GM10248 (cell line): ENCODE measurements at places on chromosomes 1 and 21.

DNA sequence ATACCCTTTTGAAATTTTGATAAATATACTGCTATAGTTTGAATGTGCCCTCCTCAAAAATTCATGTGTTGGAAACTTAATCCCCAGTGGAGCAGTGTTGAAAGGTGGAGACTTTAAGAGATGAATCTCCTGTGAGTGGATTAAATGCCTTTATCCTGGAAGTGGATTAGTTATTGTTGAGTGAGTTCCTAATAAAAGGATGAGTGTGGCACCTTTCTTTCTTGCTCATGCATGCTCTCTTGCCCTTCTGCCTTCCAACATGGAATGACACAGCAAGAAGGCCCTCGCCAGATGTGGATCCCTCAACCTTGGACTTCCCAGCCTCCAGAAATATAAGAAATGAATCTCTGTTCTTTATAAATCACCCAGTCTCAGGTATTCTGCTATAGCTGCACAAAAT is 51.8 kb downstream of the CD160 start:
- DNase-seq, result no peak

GRCh38 chr1:203295796-203296195 is 9.5 kb upstream of the BTG2 start:
- DNase-seq, result no peak

- no peak for DNase-seq
Observed at GRCh38 chr1:36881541-36881940, 152.8 kb downstream of the GRIK3 start.

DNA sequence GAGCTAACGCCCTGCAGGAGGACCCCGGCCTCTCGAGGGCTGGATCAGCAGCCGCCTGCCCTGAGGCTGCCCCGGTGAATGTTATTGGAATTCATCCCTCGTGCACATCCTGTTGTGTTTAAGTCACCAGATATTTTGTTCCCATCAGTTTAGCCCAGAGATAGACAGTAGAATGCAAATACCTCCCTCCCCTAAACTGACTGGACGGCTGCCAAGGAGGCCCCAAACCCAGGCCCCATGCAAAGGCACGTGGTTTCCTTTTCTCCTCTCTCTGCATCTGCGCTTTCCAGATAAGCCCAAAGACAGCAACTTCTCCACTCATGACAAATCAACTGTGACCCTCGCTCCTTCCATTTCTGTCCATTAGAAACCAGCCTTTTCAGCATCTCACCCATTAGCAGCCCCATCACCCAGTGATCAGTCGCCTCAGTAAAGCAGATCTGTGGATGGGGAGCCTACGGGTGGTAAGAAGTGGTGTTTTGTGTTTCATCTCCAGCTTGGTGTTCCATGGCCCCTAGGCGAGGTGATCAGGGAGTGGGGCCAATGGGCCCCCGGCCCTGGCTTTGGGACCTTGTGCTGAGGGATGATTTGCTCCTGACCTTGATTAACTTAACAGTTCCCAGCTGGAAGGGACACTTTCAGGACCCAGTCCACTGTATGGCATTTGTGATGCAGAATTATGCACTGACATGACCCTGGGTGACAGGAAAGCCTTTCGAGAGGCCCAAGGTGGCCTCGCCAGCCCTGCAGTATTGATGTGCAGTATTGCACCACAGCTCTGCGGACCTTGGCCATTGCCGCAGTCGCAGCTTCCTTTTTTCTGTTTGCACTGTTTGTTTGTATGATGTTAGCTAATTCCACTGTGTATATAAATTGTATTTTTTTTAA is 5.2 kb downstream of the NPPA start:
- peak; percentile 45 for DNase-seq

DNA sequence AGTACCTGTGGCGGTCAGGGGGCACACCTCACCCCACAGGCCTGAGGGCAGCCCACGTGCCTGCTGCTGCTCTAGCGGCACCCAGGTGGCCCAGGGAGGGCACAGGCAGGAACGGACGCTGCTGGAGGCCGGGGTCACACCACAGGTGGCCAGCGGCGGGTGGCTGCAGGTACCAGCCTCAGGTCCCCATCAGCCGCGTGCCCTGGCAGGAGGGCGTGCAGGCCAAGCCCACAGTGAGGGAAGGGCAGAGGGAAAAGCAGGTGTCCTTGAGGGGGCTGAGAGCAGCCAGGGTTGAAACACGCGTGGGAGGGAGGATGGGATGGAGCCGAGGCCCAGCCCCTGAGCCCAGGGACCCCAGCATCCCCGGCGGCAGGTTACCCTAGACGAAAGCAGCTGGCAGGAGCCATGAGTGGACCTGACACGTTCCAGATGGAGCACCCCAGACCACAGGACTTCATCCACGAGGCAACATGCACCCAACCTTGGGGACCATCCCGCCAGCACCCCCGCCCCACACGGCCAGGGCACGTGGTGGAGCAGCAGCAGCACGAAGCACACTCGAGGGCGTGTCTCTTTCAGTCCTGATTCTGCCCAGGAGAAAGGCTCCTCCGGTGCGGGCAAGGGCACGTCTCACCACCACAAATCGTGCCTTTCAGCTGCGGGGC is 3.7 kb downstream of the SLC19A1 start:
- no peak for DNase-seq

DNA sequence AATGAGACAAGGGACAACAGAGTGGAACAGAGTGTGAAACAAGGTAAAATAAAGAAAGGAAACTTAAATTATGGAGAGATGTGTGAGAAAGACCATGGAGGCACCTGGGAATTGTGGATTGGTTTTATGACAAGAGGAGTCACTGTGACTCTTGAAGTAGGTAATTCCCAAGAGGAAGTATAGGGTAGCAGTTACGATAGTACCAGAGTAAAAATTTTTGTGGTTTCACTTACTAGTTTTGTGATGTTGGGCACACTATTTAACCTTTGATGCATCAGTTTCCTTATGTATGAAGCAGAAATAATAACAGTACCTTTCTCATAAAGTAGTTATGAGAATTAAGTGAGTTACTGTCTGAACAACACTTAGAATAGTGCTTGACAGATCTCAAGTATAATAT is 267.9 kb upstream of the DPYD start:
- DNase-seq, result no peak

DNA sequence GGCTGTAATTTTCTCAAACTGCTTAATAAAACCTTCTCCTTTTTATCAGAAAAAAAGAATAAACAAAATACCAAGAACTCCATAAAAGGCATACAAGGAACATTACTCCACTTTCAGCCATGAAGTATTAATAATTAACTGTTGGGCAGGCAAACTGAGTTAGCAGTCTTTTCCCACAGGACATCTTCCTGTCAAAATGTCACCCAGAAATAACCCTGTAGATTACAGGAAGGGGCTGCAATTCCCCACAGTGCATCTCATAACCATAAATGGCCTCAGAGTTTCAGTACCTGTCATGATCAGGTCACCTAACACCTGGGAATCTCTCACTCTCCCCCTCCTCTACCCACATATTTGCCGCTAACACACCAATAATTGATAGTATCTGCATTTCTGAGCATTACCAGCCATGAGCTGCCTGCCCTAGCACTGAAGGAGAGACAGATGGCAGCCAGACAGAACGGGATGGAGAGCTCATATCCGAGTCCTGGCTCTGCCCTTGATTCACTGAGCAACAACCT is 475.0 kb downstream of the SMYD3 start:
- DNase-seq, result no peak

DNA sequence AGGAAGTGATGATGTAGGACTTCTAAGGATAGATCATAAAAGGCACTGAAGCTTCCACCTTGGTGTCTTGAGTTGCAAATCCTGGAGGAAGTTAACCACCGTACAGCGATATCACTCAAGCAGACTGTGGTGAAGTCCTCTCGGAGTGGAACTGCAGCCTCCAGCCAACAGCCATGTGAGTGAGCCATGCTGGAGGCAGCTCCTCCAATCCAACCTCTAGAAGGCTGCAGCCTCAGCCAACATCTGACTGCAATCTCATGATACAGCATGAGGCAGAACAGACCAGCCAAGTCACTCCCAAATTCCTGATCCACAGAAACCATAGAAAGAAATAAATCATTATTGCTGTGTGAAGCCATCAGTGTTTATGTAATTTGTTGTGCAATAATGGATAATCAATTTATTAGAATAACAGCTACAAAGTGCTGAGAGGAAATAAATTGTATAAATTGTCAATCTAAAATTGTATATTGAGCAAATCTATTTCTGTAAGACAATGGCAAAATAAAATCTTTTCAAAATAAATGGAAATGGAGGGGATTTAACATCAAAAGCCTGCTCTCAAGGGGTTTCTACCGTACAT is 65.0 kb downstream of the PRSS38 start:
- no peak for DNase-seq

DNA sequence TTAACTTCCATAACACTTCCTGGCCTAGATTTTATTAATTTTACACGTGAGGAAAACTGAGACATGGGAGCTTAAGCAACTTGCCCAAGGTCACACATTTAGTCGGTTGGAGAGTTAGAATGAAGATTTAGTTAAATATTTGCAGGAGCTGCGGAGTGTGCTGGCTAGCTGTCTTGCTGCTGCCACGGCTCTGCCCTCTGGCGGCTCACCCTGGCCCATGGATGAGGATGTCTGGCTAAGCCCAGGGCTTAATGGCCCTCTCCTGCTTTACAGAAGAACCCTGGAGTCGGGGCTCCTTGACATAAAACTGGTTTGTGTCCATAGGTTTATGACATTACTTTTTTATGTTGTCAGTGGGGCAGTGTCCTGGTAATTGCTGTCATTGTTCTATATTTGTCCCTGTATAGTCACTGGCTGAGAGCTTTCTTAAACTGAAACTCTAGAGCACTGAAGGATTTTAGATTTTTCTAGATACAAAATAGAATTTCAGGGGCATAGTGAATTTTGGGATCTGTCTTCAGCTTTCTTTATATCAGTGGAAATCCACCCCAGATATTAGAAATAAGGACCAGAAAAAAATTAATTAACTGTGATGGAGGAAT is 88.9 kb upstream of the WLS start:
- peak; percentile 22 for DNase-seq

- DNase-seq, result no peak
Observed at GRCh38 chr1:214135886-214136285, 145.1 kb upstream of the SMYD2 start.

GRCh38 chr1:155113450-155113980 is 14.2 kb upstream of the EFNA1 start:
- no peak for DNase-seq

DNA sequence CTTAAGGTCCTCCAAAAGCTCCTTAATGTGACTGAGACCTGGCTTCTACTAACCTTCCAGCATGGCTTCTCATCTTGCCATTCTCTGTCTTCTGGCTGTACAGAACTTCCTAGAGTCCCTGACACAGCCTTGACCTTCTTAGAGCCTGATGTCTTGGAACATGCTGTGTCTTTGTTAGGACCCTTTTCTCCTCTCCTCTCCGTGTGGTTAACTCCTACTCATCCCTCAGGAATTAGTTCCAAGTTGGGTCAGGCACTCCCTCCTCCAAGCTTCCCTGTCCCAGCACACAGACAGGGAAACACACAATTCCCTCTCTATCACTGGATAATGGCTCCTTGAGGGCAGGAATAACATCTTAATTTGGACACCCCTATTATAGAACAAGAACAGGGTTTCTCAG is 275.4 kb upstream of the USP24 start:
- DNase-seq, result no peak

GRCh38 chr1:110888049-110888448 is 15.1 kb downstream of the CD53 start:
- no peak for DNase-seq

- DNase-seq, result no peak
Observed at GRCh38 chr1:31570906-31571305, 5.4 kb upstream of the TINAGL1 start.

DNA sequence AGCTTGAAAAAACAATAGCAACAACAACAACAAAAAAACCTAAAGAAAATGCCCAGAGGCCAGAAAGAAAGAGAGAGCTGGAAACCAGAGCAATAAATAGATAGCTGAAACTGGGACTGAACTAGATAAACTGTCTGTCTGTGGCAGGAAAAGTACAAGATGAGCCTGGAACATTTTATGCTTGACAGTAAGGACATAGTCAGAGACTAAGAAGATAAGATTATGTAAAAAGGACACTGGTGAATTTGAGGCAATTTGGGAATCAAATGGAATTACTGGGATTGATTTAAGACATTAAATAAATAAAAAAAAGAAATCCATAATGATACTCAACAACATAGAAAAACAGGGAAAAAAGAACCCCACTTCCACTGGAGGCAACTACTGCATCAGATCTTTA is 1.7 kb upstream of the KIFAP3 start:
- DNase-seq, result no peak

- DNase-seq, result no peak
Observed at GRCh38 chr1:216765346-216766300, 42.4 kb upstream of the ESRRG start.

GRCh38 chr1:66476774-66477173 is 57.2 kb upstream of the SGIP1 start:
- DNase-seq, result no peak

DNA sequence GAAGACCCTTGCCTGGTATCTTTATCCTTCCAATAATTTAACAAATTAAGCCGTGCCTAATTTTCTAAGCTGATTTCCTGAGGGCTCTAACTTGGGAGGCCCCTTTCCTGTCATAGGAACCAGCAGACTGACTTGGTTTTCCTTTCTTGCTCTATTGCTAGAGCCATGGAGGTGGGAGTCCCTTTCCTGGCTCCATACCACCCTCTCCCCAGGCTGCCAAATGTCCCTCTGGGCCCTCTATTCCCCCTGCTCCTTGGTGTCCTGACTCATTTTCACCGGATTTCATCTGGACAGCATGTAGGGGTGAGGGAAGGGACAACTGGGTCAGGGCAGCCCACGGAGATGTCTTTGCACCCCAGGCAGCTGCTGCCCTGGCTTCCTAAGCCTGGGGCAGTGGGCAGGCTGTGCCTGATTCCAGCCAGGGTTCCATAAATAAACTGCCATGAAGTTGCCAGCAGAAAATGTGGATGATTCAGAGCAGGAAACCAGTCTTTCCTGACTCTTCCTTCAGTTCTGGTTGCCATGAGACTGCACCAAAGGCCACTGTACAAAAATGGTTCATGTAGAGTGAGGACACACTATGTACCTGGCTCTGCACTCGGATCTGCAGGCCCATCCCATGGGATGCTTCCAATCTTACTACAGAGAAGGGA is 38.0 kb upstream of the SERBP1 start:
- DNase-seq, result no peak

DNA sequence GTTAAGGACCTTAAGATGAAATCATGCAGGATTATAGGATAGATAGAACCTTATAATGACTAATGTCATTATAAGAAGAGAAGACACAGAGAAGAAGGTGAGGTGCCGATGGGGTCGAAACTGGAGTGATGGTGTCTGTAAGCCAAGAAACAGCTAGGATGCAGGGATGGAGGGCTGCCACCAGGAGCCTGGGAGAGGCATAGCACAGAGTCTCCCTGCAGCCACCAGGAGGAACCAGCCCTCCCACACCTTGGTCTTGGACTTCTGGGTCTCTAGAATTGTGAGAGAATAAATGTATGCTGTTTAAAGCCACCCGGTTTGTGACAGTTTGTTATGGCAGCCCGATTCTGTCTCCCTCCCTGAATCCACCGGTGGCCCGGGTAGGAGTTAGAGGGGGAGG is 337.2 kb upstream of the AJAP1 start:
- DNase-seq, result no peak
